ENCODE measurements at places on chromosomes 3 and 15.
A peak's percentile ranks its signal among the peaks of the same experiment; 100 is the strongest.

- no peaks in the 10 kb centered on the region for H3K27me3 ChIP-seq
- H3K4me1 ChIP-seq = peaks cover 21% of the 10 kb centered on the region
- no peak for DNase-seq
- no peaks in the 10 kb centered on the region for H3K36me3 ChIP-seq
- H3K4me3 ChIP-seq = no peak overlapping the region
- H3K27ac ChIP-seq = no peak overlapping the region
Observed at GRCh38 chr3:8743911-8744310, 10.3 kb downstream of the CAV3 start.

DNA sequence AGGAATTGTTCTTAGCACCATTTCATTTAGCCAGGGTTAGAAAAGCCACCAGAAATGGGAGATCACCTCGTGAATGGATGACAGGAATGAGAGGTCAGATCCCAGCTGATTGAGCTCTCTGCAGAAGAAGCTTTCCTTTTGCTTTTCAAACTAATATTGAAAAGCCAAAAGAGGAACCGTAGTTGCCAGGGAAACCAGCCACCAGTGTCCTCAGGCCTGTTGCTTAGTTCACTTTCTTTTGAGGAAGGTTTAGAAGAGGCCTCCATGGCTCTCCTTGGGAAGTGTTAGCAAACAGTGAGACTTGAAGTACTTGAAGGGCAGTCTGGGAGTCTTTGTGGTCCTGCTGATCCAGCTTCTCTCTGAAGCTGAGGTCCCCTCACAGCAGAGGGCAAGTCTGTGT, 7.4 kb upstream of the CCK start:
- no peak overlapping the region for H3K27ac ChIP-seq
- H3K27me3 ChIP-seq = no peaks in the 10 kb centered on the region
- H3K36me3 ChIP-seq = no peaks in the 10 kb centered on the region
- no peak for DNase-seq
- H3K4me3 ChIP-seq = no peak overlapping the region
- no peaks in the 10 kb centered on the region for H3K4me1 ChIP-seq

DNA sequence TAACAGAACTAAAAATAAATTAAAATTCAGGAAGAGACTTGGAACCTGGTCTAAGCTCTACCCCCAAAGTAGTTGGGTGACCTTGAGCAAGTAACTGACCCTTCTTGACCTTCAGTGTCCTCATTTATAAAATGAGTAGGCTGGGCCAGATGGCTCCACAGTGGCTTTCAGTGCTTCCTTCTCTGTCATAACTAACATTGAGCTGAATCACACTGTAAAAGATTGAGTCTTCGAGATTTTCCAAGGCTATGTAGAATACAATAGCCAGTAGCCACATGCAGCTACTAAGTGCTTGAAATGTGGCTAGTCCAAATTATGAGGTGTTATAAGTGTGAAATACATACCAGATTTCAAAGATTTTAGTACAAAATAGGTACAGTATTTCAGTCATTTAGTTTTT, 313.3 kb downstream of the MECOM start:
- no peaks in the 10 kb centered on the region for H3K36me3 ChIP-seq
- H3K4me3 ChIP-seq = no peak overlapping the region
- no peak overlapping the region for H3K27ac ChIP-seq
- DNase-seq = no peak

GRCh38 chr3:138307899-138308298, 21.8 kb downstream of the NME9 start:
- H3K27me3 ChIP-seq = no peaks in the 10 kb centered on the region
- no peak overlapping the region for H3K4me3 ChIP-seq
- no peaks in the 10 kb centered on the region for H3K36me3 ChIP-seq
- H3K27ac ChIP-seq = no peak overlapping the region
- no peaks in the 10 kb centered on the region for H3K4me1 ChIP-seq

GRCh38 chr3:60536420-60536819, 714.8 kb downstream of the FHIT start:
- H3K4me3 ChIP-seq = no peak overlapping the region
- no peak for DNase-seq
- no peaks in the 10 kb centered on the region for H3K4me1 ChIP-seq
- H3K36me3 ChIP-seq = no peaks in the 10 kb centered on the region
- no peak overlapping the region for H3K27ac ChIP-seq
- H3K27me3 ChIP-seq = no peaks in the 10 kb centered on the region

DNA sequence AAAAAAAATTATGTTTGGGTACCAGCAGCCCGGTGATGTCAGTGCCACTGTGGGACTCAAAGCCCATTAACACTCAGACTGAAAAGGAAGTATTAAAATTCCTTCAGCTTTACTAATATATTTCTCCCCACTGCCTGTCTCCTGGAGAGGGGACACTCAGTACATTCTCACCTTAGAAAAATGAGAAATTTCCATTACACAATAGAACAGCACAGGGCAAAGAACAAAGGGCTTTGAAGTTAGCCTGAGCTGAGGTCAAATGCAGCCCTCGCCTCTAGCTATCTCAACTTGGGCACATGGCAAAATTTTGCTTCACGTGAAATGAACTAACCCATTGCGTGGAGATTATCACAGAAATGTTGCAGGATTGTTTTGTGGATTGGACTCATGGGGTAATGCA, 80.8 kb downstream of the RARB start:
- H3K36me3 ChIP-seq = no peaks in the 10 kb centered on the region
- peak overlapping the region; percentile 58 for H3K27ac ChIP-seq
- H3K4me1 ChIP-seq = no peaks in the 10 kb centered on the region
- H3K4me3 ChIP-seq = no peak overlapping the region

- H3K4me3 ChIP-seq = no peak overlapping the region
- no peaks in the 10 kb centered on the region for H3K36me3 ChIP-seq
- peaks cover 4% of the 10 kb centered on the region for H3K4me1 ChIP-seq
- no peak for DNase-seq
- no peaks in the 10 kb centered on the region for H3K27me3 ChIP-seq
Observed at GRCh38 chr3:170278627-170279026, 56.4 kb downstream of the PRKCI start.

- H3K27ac ChIP-seq = no peak overlapping the region
- peaks cover 3% of the 10 kb centered on the region for H3K27me3 ChIP-seq
- H3K4me3 ChIP-seq = no peak overlapping the region
- no peaks in the 10 kb centered on the region for H3K4me1 ChIP-seq
- H3K36me3 ChIP-seq = no peaks in the 10 kb centered on the region
Observed at GRCh38 chr3:170991664-170992063, 34.9 kb downstream of the SLC2A2 start.

- H3K4me1 ChIP-seq = no peaks in the 10 kb centered on the region
- H3K27me3 ChIP-seq = no peaks in the 10 kb centered on the region
Observed at GRCh38 chr15:100036015-100036414, 302.8 kb upstream of the LYSMD4 start.

DNA sequence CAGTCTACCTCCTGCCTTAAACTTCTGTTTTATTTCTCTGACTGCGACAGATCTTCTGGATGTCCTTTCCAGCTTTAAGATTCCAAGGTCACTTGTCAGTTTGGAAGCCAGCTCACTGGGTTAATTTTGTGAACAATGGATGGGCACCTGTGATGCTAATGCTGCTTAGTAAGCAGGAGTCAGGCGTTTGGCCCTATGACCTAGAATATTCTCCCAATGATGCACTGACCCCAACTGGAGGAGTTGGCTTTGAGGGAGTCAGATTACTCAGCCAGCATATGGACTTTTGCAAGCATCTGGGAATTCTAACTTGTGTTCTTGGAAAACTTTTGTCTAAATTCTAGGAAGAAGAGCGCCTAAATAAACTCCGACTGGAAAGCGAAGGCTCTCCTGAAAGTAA, 28.1 kb downstream of the HACD3 start:
- no peak for DNase-seq
- no peak overlapping the region for H3K27ac ChIP-seq
- no peak overlapping the region for H3K4me3 ChIP-seq
- H3K27me3 ChIP-seq = no peaks in the 10 kb centered on the region

- DNase-seq = no peak
- H3K27me3 ChIP-seq = no peaks in the 10 kb centered on the region
- no peak overlapping the region for H3K27ac ChIP-seq
- no peak overlapping the region for H3K4me3 ChIP-seq
- H3K36me3 ChIP-seq = no peaks in the 10 kb centered on the region
- peaks cover 3% of the 10 kb centered on the region for H3K4me1 ChIP-seq
Observed at GRCh38 chr15:82933576-82933975, 18.9 kb downstream of the HOMER2 start.

DNA sequence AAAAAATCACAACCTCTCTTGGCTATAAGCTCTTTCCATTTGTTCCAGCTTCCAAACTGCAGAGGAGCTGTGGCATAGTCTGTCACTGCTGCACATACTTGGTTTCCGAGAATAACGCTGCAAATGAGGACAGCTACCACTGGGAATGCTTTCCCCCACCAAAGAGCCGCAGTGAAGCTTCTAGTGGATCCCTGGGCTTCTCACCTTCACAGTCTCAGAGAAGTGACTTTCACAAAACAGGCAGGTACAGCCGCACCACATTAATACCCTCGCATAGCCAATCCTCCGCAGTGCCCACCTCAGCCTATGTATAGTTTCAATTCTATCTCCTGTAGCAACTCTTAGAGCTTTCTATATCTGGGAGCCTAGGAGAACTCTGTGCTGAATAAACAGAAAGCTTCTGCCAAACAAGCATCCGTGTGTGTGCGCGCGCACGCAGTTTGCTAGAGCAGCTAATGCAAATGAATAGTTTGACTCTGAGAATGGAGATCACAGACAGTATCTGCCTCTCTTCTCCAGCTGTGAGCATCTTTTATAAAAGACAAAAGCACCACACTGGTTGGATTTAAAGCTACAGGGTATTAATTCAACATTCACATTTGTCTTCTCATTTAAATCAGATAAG, 81.9 kb upstream of the PLXND1 start:
- peak overlapping the region; percentile 42 for H3K4me3 ChIP-seq
- peak; percentile 82 for DNase-seq
- peaks cover 37% of the 10 kb centered on the region for H3K4me1 ChIP-seq
- no peaks in the 10 kb centered on the region for H3K27me3 ChIP-seq
- peak overlapping the region; percentile 61 for H3K27ac ChIP-seq

DNA sequence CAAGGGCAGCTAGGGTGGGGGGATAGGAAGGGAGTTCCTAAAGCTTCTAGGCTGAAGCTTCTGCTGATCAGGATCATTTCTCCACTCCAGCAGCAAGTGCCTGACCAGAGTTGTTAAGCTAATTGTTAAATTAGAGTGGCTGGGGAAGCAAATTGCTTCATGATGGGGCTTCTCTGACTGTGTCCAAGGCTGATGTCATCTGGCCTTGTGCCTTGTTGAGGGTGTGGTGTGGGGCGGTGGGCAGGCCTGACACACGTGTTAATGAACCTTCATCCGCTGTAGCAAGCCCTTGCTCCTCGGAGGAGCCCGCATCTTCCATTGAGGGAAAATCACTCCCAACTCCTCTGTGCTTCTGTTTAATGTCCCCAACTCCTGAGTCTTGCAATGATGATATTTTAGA, 84.3 kb upstream of the ROPN1 start:
- no peak for DNase-seq
- H3K27me3 ChIP-seq = no peaks in the 10 kb centered on the region
- no peaks in the 10 kb centered on the region for H3K4me1 ChIP-seq

DNA sequence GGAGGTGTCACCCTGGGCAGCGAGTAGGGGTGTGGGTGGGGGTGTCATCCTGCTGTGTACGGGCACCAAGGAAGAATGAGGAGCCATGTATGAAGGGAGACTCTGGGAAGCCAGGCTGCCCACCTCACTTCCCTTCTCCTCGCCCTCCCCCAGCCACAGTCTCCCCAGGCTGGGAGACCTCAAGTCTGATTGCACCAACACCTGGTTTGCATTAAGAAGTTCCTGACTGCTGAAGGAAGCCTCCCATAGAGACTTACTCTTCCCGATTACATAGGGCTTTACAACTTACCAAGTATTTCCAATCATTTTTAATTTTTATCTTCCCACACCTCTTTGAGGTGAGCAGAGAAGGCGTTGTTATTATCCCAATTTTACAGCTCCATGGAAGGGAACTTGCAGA, 29.5 kb upstream of the SMAD3 start:
- no peaks in the 10 kb centered on the region for H3K27me3 ChIP-seq
- no peaks in the 10 kb centered on the region for H3K4me1 ChIP-seq
- no peak overlapping the region for H3K27ac ChIP-seq
- no peak for DNase-seq
- no peak overlapping the region for H3K4me3 ChIP-seq
- no peaks in the 10 kb centered on the region for H3K36me3 ChIP-seq

- H3K27ac ChIP-seq = no peak overlapping the region
- H3K36me3 ChIP-seq = no peaks in the 10 kb centered on the region
- H3K4me3 ChIP-seq = no peak overlapping the region
- no peaks in the 10 kb centered on the region for H3K27me3 ChIP-seq
- no peak for DNase-seq
Observed at GRCh38 chr3:72590732-72591221, 257.5 kb downstream of the SHQ1 start.

- no peaks in the 10 kb centered on the region for H3K4me1 ChIP-seq
- no peak overlapping the region for H3K4me3 ChIP-seq
- peaks cover 3% of the 10 kb centered on the region for H3K27me3 ChIP-seq
- H3K36me3 ChIP-seq = no peaks in the 10 kb centered on the region
- H3K27ac ChIP-seq = no peak overlapping the region
Observed at GRCh38 chr3:46508850-46509591, 11.2 kb downstream of the RTP3 start.

DNA sequence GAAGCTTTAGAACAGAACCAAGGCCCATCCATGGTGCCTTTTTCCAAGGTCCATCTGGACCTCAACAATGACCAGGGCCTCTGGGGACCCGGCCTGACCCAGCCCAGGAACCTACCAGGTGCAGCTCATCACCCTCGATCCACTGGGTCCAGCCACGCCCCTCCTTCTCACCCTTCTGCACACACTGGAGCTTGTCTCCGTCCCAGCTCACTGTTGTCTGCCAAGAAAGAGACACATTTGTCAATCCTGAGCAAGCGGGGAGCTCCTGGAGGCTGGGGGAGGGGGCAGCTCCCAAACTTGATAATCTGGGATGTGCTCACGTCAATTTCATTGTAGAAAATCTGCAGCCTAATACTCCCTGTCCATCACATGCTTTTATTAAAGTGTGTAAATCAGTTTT, 21.2 kb downstream of the RBP1 start:
- H3K4me1 ChIP-seq = no peaks in the 10 kb centered on the region
- no peak overlapping the region for H3K27ac ChIP-seq
- H3K4me3 ChIP-seq = no peak overlapping the region
- no peaks in the 10 kb centered on the region for H3K36me3 ChIP-seq
- no peaks in the 10 kb centered on the region for H3K27me3 ChIP-seq
- DNase-seq = no peak

- no peak for DNase-seq
- no peaks in the 10 kb centered on the region for H3K4me1 ChIP-seq
- no peak overlapping the region for H3K27ac ChIP-seq
- H3K4me3 ChIP-seq = no peak overlapping the region
- H3K36me3 ChIP-seq = peaks cover 98% of the 10 kb centered on the region
- H3K27me3 ChIP-seq = no peaks in the 10 kb centered on the region
Observed at GRCh38 chr15:48458876-48459275, 127.6 kb downstream of the DUT start.

- H3K4me1 ChIP-seq = no peaks in the 10 kb centered on the region
- no peaks in the 10 kb centered on the region for H3K27me3 ChIP-seq
- H3K36me3 ChIP-seq = no peaks in the 10 kb centered on the region
Observed at GRCh38 chr3:183517607-183518006, 37.9 kb downstream of the KLHL6 start.

DNA sequence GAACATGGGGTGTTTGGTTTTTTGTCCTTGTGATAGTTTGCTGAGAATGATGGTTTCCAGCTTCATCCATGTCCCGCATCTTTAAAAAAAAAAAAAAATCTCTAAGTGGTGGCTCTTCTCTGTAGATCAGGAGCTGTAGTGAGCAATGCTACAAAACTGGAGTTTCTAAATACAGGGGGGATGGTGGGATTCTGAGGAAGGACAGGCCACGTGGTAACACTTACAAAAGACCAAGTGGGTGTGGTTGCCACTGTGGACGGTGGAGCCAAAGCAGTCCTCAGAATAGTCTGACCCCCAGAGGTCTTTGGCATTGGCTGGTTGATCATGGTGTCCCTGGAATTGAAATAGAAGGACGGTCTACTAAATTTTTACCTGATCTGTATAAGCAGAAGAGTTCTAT, 7.7 kb downstream of the CCRL2 start:
- H3K4me1 ChIP-seq = peaks cover 17% of the 10 kb centered on the region
- no peaks in the 10 kb centered on the region for H3K36me3 ChIP-seq
- H3K27ac ChIP-seq = no peak overlapping the region
- no peaks in the 10 kb centered on the region for H3K27me3 ChIP-seq
- no peak overlapping the region for H3K4me3 ChIP-seq
